SK-N-SH treated with all-trans-retinoic acid at 6 μM for 48 hours (cell line): ENCODE measurements at places on chromosomes 7 and 10.

DNA sequence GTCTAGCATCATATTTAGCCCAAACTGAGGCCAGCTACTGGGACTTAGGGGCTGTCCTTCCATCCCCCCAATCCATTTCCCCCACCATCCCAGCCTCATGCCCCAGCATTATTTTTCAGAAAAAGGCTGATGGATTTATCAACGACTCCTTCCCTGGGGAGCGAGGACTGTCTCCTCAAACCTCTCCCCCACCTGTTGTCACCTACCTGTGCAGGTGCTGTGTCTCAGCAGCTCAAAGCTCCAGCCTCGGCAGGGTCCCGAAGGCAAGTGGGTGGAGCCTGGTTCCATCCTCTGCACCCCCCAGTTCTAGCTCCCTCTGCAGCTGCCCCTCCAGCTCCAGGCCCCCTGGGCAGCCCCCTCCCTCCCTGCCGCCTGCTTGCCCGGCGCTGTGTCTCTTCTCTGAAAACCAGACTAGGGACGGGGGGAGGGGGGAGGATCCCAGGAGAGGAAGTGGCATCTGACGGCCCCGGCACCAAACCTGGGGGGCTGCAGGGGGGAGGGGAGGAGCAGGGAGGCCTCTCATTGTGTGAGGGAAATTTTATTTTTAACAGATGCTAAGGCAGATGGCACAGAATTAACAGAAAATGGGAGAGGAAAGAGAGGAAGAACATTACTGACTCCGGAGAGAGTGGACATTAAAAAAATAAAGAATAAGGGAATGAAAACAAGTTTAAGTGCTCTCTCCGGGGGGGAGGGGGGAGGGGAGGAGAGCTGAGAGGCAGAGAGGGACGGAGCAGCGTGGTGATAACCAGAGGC, 61.7 kb upstream of the PAX2 start:
- no peak for ATAC-seq

DNA sequence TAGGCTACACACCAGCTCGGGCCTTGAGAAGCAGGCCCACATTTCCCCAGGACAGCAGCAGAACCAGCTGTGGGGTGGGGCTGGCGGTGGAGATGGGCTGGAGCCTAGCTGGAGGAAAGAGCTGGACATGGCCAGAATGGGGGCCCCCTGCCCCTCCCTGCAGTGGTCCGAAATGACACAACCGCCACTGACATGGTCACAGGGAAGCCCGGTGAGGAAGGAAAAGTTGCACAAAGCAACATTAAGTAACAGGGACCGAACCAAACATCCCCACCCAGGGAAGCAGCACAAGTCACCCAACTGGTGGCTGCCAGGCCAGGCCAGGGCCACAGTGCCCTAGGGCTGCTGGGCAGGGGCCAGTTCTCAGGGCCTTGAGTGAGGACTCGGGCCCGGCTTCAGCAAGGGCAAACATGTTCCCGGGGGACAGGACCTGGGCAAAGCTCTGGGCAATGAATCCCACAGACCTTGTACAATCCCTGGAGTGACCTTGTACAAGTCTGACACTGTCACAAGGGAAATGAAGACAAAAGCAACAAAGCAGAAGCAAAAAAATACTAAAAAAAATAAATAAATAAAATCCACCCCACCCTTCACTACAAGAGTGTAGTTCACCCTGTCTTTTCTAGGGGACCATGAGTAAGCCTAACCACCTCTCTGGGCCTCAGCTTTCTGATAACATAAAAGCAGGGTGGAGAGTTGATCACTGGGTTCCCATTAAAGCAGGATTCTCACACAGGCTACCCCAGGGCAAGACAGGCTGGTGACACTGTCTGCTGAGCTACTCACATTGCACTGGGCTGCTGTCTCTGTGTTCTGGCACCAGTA, 33.0 kb downstream of the PSAP start:
- ATAC-seq: no peak

- peak; percentile 15; the same call in 2 of the 3 replicates for ATAC-seq
Observed at GRCh38 chr7:155881471-155882350, 69.4 kb upstream of the SHH start.

DNA sequence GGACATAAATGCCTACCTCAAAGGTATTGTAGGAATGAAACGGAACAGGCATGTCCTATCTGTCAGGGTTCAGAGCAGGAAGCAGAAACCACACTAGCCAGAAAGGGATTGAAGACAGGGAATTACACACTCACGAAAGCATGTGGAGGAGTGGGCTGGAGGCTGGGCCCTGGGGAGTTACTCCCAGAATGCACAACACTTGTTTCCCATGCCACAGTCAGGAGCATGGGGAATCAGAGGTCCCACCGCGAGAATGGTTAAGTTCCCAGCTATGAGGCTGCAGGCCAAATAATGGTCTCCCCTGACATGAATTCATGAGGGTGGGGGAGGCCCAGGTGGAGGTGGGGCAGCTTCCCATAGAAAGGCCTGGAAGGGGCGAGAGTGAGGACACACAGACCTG, 212.7 kb downstream of the HERPUD2 start:
- no peak for ATAC-seq

GRCh38 chr10:43231523-43232078, 35.3 kb downstream of the RASGEF1A start:
- ATAC-seq: no peak
